ENCODE measurements at places on chromosomes 1 and 21.
A peak's percentile ranks its signal among the peaks of the same experiment; 100 is the strongest.

DNA sequence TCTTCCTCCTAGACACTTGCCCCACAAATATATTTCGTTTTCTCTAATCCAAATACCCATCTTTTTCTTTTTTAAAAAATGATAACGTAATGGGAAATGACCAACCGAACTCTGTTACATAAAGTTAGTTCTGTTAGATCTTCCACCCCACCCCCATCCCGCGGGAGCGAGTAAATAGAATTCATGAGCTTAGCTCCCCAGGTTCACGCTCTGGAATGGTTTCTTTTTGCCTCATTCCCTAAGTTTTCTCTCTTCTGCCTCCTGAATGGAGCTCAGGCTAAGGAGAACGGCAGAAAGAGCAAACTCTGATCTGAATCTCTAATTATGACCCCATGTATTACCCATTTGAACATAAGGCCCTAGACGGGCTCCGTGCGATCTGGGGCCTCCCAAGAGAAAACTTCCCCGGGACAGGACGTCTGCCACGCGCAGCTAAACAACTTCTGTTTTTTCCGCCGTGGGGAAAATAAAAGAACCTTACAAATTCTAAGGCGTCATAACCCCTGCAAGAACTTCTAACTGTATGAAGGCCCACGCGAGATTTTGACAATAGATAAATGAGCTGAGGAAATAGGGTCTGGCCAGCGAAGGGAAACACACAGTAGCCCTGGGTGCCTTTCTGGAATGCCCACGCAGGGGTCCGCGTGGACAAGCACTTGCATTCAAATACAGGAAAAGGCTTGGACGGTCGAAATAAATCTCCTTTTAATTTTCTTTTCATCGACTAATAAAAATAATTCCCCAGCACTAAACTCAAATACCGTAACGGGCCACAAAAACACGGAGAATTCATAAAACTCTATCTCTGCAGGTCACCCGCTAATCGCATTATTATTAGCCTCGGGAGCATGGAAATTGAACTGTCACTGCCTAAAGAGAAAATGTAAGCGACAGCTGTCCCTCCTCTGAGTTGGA is 2.2 kb downstream of the TBX15 start:
- no peak for DNase-seq

- DNase-seq: no peak
These were observed 1699.1 kb downstream of the BRINP3 start for GRCh38 chr1:188778578-188778977.

DNA sequence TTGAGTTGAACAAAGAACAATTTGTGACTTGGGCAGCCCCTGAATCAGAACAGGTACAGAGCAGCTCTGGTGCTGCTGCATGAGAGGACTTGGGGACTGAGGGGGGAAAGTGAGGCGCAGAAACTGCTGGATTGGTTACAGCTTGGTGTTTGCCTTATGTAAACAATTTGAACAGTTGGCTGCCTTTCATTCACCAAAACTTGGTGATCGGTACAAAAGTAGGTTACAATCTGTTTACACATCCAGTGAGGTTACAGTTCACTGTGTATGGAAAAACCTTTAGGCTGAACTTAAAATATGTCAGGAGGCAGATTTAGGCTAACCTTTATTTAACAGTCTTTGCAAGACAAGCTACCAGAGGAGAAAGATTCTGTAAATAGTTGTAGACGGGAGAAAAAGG is 28.6 kb upstream of the MTR start:
- no peak for DNase-seq

- DNase-seq: no peak
These were observed 24.1 kb upstream of the EIF4G3 start for GRCh38 chr1:21200767-21201166.

- DNase-seq: no peak
These were observed 33.4 kb upstream of the RNPC3 start for GRCh38 chr1:103492003-103492625.

GRCh38 chr21:43286196-43286595 is 117.4 kb downstream of the CRYAA start:
- DNase-seq: no peak

DNA sequence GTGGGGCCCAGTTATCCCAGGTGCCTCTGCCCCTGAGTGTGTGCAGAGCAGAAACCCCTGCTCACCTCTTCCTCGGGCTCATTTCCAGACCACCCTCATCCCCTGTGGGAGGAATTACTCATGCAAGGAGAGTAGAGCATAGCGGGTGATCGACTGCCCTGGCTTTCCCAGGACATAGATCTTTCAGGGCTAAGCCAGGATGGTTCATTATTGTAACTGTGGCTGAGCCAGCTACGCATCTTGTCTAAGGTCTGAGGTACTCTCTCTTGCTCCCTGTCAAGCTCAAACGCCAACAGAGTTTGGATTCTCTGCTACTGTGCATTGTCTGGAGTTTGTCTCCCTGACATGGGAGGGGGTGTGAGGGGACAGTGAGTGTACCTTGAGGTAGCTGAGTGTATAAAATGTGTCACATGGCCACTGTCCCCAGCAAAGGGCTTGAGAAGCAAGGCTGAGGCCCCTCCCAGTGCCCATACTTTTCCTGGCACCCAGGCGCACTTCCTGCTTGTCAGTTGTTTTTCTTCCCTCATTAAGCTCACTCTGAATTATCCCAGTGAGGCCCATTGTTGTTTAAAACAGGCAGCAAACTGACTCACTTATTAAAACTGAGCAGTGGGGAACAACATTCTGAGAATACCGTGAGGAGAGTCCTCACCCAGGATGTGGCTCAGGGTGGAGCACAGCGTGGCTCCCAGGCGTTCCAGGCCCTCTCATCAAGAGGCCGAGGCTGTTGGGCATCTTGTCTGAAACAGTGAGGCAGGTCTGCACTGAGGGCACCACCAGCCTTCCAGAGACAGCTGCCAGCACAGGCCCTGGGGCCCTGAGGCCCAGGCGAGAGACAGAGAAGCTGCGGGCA is 92.9 kb downstream of the LAMC2 start:
- DNase-seq: peak; percentile 73

DNA sequence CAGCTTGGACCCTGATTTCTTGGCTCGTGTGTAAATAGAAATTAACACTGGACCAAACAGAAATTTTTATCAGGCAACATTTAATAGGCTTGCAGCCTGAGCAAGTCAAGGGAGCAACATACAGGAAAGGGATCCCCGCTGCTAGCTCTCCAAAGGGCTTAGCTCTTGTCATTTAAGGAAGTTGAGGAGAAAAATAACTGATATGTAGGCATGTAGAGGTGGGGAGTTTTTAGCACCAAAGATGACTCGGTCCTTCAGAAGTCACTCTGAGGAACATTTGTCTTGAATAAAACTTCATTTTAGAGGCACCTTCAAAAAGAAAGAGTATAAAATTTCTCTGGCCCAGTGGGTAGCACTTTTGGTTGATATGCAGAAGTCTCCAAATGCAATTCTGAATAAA is 27.1 kb downstream of the GBP2 start:
- no peak for DNase-seq

DNA sequence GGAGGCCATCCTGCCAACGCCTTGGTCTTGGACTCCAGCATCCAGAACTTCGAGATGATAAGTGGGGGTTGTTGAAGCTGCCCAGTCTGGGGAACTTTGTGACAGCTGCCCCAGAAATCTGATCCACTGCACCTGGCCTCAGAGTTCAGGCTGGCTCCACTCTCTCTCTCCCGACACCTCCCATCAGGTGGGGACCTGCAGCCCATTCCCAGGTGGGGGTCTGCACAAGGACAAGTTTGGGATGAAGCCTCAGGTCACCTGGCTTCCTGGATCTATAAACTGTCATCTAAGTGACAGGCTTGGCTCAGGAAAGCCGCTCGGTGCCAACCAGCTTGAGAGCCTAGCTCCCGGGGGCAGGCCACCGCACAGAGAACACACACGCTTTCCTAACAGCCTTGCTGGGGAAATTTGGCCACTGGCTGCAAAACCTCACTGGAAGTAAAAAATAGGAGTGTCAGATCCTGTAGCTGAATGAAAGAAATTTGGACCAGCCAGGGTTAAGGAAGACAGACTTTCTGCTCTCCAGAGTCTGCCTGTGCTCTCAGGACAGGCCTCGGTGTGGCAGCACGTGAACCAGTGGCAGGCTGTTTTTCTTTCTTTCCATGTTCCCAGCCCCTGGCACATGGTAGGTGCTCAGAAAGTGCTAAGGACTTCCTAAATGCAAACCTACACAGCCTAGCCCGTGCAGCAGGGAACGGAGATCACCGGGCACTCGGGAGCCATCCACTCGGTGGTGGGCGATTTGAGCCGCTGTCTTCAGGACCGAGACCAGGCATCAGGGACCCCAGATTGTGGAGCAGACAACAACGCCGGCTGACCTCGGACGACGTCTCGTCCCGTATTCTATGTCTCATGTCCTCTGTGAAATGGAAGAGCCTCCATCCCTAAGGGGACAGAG is 42.6 kb upstream of the LBR start:
- DNase-seq: no peak

GRCh38 chr21:35932232-35932911 is 128.0 kb downstream of the SETD4 start:
- peak; percentile 52 for DNase-seq

GRCh38 chr1:240844486-240844885 is 232.5 kb upstream of the GREM2 start:
- no peak for DNase-seq

GRCh38 chr1:56310945-56311344 is 268.4 kb downstream of the PLPP3 start:
- no peak for DNase-seq

- no peak for DNase-seq
These were observed 251.2 kb downstream of the RRAGC start for GRCh38 chr1:38608202-38608864.

DNA sequence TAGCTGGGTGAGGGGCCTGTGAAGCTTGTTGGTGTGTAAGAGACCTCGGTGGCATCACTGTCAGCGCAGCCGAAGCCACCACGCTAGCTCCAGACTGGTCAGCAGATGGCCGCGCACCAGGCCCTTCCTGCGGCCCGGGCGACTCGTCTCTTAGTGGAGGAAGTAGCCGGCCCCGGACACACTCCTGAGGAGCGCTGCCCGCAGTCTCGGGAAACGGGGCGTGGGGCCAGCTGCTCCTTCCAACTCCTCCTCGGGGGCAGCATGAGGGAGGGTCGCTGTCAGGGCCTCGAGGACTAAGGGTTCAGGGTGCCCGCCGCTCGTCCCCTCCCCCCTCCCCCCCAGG is 20.4 kb downstream of the H3-3A start:
- no peak for DNase-seq

- no peak for DNase-seq
These were observed 492 bp upstream of the COLGALT2 start for GRCh38 chr1:184037849-184038591.

GRCh38 chr1:160161965-160162705 is 10.7 kb downstream of the ATP1A4 start:
- no peak for DNase-seq

- DNase-seq: no peak
These were observed 21.9 kb upstream of the ASAP3 start for GRCh38 chr1:23505851-23506250.

DNA sequence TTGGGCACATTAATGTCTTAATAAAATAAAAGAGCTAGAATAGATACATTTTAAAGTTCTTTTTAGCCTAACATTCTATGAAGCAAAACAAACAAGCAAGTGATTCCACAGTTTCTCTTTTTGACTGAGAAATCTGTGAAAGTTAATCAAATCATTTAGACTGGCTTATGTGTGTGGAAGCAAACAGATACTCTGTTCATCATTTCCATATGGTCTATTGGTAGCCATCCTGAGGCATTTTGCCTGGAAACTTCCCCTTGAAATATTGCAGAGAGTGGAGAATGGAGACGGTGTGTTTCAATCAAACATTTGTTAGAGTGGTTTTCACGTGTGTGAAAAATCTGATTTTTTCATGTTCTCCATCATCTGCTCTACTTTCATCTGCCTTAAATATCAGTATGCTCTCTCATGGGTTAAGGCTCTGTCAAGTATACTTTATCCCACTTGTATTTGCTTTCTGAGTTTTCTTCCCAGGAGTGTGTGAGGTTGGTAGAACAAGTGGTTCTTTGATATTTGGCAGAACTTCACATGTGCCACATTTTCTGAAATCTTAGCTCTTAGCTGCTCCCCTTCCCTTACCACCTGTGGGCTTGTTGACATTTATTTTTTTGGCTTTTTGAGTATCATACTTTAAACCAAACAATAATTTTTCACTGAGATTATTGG is 139.1 kb upstream of the PTGFR start:
- DNase-seq: no peak

GRCh38 chr1:34441259-34442069 is 264.8 kb downstream of the C1orf94 start:
- no peak for DNase-seq

- no peak for DNase-seq
These were observed 18.7 kb upstream of the PLA2G5 start for GRCh38 chr1:20051218-20051829.

DNA sequence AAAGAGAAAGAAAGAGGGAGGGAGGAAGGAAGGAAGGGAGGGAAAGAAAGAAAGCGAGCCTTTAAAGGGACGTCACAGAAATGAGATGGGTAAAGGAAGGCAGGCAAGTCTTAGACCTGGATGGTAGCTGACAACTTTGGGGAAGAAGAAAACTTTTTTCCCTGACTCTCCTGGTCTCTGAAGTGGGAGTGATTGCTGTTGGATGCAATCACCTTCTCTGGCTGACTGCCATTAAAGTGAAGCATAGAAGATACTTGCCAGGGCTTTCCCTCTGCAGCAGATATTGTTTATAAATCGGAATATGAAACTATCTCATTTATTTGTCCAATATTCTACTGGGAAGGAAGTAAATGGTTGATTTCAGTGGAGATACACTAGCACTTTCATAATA is 27.0 kb downstream of the VCAM1 start:
- no peak for DNase-seq

GRCh38 chr1:21930629-21931170 is 6.4 kb downstream of the HSPG2 start:
- no peak for DNase-seq

GRCh38 chr1:166391279-166392066 is 224.7 kb upstream of the FAM78B start:
- DNase-seq: no peak

GRCh38 chr1:21553116-21553926 is 44.1 kb downstream of the ALPL start:
- DNase-seq: no peak

- DNase-seq: no peak
These were observed 5.2 kb downstream of the ZNF678 start for GRCh38 chr1:227568593-227568992.

DNA sequence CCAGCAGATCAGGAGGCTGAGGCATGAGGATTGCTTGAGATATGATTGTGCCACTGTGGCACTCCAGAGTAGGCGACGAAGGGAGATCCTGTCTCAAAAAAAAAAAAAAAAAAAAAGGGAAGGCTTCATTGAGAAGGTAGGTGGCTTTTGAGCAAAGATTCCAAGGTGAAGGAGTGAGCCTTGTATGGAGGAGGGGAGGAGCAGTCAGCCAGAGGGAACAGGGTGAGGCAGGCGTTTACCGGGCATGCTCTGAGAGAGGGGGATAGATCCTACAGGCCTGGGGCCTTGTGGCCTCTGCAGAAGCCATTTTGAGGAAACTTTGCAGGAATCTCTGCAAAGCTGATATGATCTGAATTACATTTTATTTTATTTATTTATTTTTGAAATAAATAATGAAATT is 5.1 kb upstream of the HDAC1 start:
- DNase-seq: no peak

DNA sequence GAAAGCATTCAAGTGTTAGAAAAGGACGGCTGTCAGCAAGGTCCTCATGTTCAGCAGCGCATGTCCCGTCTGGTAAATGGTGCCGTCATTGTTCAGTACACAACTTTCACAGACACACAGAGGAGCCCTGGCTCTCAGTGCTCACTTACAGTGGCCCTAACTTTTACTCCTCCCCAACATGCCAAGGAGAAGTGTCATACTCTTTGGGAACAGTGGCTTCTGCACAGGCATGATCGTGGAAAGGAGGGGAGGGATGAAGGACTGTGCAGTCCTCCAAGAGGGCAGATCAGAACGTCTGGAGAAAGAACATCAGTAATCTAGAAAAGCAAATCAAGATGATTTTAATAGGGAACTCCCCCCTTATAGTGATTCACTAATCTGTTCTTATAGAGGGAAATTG is 3.8 kb upstream of the GRHL3 start:
- DNase-seq: no peak

Data from epithelial cell of prostate (primary cell).